A549 treated with dexamethasone at 1 μM for 4 hours (cell line): ENCODE measurements at places on chromosomes 11 and 22. TPM values are rescaled to one million over a fixed set of nuclear protein-coding genes. Genes with fewer than 3 reads are reported as not detected.

The IGSF22 gene
- not detected in 5 replicates for total RNA-seq

The MS4A15 gene
- not detected in 5 replicates for total RNA-seq

The MUC5B gene
- total RNA-seq, result 1.1 to 4.5 TPM (median 2.4 TPM) in 5 replicates

The HSPB2 gene
- total RNA-seq, result 0.09 TPM in 1 of 5 replicates, not detected in the others

The ARHGAP32 gene
- 3.4 to 5.9 TPM (median 5.5 TPM) in 5 replicates for total RNA-seq

The UPK3A gene
- total RNA-seq, result not detected in 5 replicates

The WNT7B gene
- total RNA-seq, result 34.9 to 53.2 TPM (median 50.1 TPM) in 5 replicates

The MED15 gene
- total RNA-seq, result 49.5 to 75.3 TPM (median 66.2 TPM) in 5 replicates

The GAL3ST1 gene
- total RNA-seq, result 7.0 to 11.8 TPM (median 11.1 TPM) in 5 replicates

The PHOX2A gene
- total RNA-seq, result not detected in 5 replicates

The TPBGL gene
- total RNA-seq, result 0.16 to 0.26 TPM (median 0.19 TPM) in 5 replicates

The SAAL1 gene
- total RNA-seq, result 36.1 to 41.7 TPM (median 39.4 TPM) in 5 replicates

The KCNE3 gene
- total RNA-seq, result not detected in 5 replicates

The C11orf87 gene
- total RNA-seq, result 0.02 TPM in 2 of 5 replicates, not detected in the others

The CD6 gene
- 0.05 to 0.41 TPM (median 0.11 TPM) in 5 replicates for total RNA-seq

The LRRC10B gene
- total RNA-seq, result 0.07 to 0.28 TPM (median 0.18 TPM) in 5 replicates

The DDX6 gene
- total RNA-seq, result 25.4 to 38.0 TPM (median 32.8 TPM) in 5 replicates

The EML3 gene
- 18.3 to 23.6 TPM (median 20.4 TPM) in 5 replicates for total RNA-seq

The TMEM151A gene
- 2.0 to 3.8 TPM (median 3.5 TPM) in 5 replicates for total RNA-seq

The SPDYC gene
- not detected in 5 replicates for total RNA-seq

The DAGLA gene
- total RNA-seq, result 4.6 to 8.6 TPM (median 7.7 TPM) in 5 replicates

The GLB1L2 gene
- total RNA-seq, result 1.4 to 2.2 TPM (median 2.0 TPM) in 5 replicates

The MMP27 gene
- total RNA-seq, result not detected in 5 replicates

The BIK gene
- total RNA-seq, result 1.2 to 2.2 TPM (median 1.6 TPM) in 5 replicates

The EHF gene
- 0.83 to 1.7 TPM (median 1.2 TPM) in 5 replicates for total RNA-seq

The FAM181B gene
- 0.03 to 0.05 TPM (median 0.05 TPM) in 5 replicates for total RNA-seq

The ANGPTL5 gene
- 0.07 to 0.22 TPM (median 0.11 TPM) in 5 replicates for total RNA-seq

The RBM14 gene
- 59.6 to 80.2 TPM (median 65.6 TPM) in 5 replicates for total RNA-seq

The ATL3 gene
- total RNA-seq, result 31.8 to 45.9 TPM (median 41.4 TPM) in 5 replicates

The DMC1 gene
- 3.1 to 5.8 TPM (median 3.4 TPM) in 5 replicates for total RNA-seq

The TNNT3 gene
- 0.15 to 0.25 TPM in 2 of 5 replicates, not detected in the others for total RNA-seq

The LDHAL6A gene
- total RNA-seq, result not detected in 5 replicates

The MUC6 gene
- 0.01 to 0.02 TPM in 2 of 5 replicates, not detected in the others for total RNA-seq

The OR5B12 gene
- total RNA-seq, result not detected in 5 replicates

The C11orf97 gene
- not detected in 5 replicates for total RNA-seq

The LIPT2 gene
- 1.7 to 2.3 TPM (median 2.1 TPM) in 5 replicates for total RNA-seq

The C11orf52 gene
- 0.15 to 0.45 TPM (median 0.26 TPM) in 5 replicates for total RNA-seq

The RASD2 gene
- 0.61 to 0.92 TPM (median 0.80 TPM) in 5 replicates for total RNA-seq

The CCDC87 gene
- total RNA-seq, result 0.39 to 0.75 TPM (median 0.55 TPM) in 5 replicates

The SCUBE1 gene
- 0.09 to 0.21 TPM (median 0.18 TPM) in 5 replicates for total RNA-seq

The KRTAP5-2 gene
- not detected in 5 replicates for total RNA-seq

The CHST1 gene
- 1.3 to 2.0 TPM (median 1.6 TPM) in 5 replicates for total RNA-seq

The DEFB131B gene
- not detected in 5 replicates for total RNA-seq

The ANKRD42 gene
- total RNA-seq, result 6.3 to 10.1 TPM (median 9.6 TPM) in 5 replicates

The SCGB1D2 gene
- total RNA-seq, result not detected in 5 replicates

The SPA17 gene
- total RNA-seq, result 17.8 to 33.0 TPM (median 19.6 TPM) in 5 replicates

The SPTBN2 gene
- total RNA-seq, result 6.7 to 10.6 TPM (median 9.9 TPM) in 5 replicates

The GRAP2 gene
- 0.12 TPM in 1 of 5 replicates, not detected in the others for total RNA-seq

The PARVG gene
- total RNA-seq, result not detected in 5 replicates

The SLC5A4 gene
- total RNA-seq, result not detected in 5 replicates

The PVALB gene
- not detected in 5 replicates for total RNA-seq

The MMP12 gene
- total RNA-seq, result 0.04 to 0.12 TPM (median 0.08 TPM) in 4 of 5 replicates, not detected in the other

The RASL10A gene
- total RNA-seq, result 0.11 to 0.25 TPM (median 0.19 TPM) in 5 replicates

The APOBEC3B gene
- total RNA-seq, result 26.4 to 32.3 TPM (median 29.2 TPM) in 5 replicates
